Head of caudate nucleus (tissue), 42 donors: ENCODE measurements at places on chromosomes 13 and 19.

GRCh38 chr19:40756502-40757110 is 5.6 kb downstream of the SNRPA start:
- no peak for DNase-seq

- no peak for DNase-seq
Measured at GRCh38 chr19:7010722-7011593, 10.3 kb downstream of the MBD3L2B start.

DNA sequence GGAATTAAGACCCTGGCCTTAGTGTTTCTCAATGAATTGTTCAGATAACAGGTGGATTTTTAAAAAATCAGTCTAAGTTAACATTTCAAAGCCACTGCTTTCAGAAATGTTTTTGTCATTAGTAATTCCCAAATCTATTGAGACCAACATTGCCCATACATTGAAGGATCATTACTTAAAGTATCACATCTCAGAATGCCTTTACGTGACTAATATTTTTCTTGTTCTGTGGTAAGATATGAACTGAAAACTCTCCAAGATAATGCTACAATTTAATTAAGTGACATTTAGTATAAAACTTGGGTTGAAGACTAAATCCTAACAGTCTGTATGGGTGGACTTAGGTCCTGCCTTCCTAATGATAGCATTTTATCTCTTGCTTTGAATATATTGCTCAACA is 59.4 kb upstream of the POSTN start:
- no peak for DNase-seq

- DNase-seq: no peak
Measured at GRCh38 chr19:46499692-46500091, 4.0 kb upstream of the PNMA8B start.

- DNase-seq: peak; percentile 89
Measured at GRCh38 chr19:45677351-45678230, 9.6 kb downstream of the GIPR start.

GRCh38 chr19:45860359-45861259 is 2.3 kb downstream of the SYMPK start:
- DNase-seq: no peak

DNA sequence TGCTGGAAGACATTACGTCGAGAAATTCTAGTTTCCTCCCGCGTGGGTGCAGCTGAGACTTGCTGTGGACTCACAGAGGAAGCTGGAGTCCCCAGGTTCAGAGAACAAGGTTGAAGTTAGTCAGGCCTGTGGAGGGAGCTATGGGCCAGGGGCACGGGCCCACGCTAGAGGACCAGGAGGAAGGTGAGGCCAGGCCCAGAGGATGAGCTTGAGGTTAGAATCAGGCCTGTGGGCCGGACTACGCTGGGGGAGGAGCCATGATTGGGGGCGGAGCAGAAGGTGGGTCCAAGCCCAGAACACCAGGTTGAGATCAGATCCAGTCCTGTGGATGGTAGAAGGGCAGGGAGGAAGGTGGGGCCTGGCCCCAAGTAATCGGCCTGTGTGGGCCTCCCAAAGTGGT is 32.6 kb downstream of the ZNF846 start:
- no peak for DNase-seq

DNA sequence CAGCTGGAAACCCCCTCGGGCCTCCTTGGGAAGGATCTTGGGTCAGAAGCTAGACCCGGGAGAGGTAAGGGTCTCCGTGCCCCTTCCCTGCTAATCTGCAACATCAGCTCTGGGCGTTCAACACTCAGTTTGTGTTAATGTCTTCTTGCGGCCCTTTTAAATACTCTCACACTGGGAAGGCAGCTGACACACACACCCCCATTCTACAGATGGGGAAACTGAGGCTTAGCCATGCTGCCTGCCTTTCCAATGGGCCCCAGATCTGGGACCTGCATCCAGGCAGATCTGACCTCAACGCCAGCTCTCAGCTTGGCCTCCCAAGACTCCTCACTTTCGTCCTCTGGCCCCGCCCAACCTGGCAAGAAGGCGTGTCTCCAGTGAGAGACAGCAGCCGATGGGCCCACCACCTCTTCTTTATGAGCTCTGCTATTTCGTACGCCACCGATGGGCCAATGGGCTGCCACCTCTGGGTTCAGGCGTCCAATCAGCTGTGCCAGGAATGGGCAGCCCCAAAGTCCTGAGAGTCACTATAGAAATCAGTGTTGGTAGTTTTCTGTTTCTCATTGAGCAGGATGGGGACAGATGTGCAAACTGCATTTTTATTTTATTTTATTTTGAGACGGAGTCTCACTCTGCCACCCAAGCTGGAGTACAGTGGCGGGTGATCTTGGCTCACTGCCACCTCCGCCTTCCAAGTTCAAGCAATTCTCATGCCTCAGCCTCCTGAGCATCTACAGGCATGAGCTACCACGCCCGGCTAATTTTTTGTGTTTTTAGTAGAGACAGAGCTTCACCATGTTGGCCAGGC is 43.8 kb downstream of the DNM2 start:
- peak; percentile 69 for DNase-seq

GRCh38 chr19:34482380-34483250 is 1.1 kb downstream of the WTIP start:
- no peak for DNase-seq

GRCh38 chr13:50670847-50671496 is 172.5 kb downstream of the DLEU7 start:
- no peak for DNase-seq

DNA sequence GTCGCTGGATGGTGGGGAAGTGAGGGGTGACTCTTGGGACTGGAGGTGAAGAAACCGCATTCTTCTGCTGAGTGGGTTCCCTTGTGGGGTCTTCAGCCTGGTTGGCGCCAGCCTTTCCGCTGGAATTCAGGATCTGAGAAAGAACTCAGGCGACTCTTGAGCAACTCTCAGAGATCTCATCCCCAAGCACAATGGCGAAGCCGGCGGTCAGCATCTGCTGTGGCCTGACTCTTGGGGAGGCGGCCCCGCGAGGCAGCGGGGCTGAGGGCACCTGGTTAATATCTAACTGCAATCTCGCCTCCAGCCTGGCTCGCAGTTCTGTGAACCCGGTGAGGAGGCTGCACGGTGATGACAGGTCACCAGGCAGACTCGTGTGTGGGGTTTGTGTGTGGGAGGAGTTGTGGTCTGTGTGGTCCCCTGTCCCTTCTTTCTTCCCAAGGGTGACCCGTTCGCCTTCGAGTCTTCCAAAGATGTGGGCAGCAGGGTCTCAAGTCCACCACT is 883 bp downstream of the ZNF441 start:
- peak; percentile 39 for DNase-seq
